ENCODE measurements at places on chromosomes 7 and 10.

GRCh38 chr10:108244443-108245228 is 1080.1 kb upstream of the SORCS1 start:
- DNase-seq: no peak

GRCh38 chr10:130021383-130021950 is 57.4 kb upstream of the EBF3 start:
- DNase-seq: no peak

DNA sequence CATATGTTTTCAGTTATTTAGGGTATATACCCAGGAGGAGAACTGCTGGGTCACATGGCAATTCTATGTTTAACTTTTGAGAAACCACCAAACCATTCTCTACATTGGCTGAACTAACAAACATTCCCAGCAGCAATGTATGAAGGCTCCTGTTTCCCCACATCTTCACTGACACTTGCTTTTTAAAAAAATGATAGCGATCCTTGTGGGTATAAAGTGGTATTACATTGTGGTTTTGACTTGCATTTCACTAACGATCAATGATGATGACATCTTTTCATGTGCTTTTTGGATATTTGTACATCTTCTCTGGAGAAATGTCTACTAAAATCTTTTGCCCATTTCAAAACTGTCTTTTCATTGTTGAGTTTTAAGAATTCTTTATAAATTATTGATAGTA is 51.2 kb upstream of the ANAPC16 start:
- no peak for DNase-seq

DNA sequence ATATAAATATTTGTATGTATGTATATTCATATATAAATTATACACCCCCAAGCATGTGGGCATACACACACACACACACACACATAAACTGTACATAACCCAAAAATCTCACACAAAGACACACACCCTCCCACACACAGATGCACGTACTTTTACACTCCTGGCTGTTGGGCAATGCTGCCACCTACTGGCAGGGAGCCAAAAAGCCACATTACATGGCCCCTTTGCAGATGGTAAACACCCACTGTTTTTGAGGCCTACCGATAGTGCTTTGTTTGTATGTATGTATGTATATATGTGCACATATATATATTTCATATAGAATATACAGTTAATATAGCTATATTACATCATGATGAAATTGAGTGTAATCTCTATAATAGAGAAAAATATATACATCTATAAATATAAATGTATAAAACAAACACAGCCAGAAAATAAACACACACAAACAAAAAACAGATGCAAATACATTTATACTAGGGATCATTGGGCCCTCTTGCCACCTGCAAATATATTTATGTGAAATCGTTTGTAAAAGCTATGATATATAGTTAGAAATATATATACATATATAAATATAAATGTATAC is 120.1 kb upstream of the ACBD5 start:
- DNase-seq: peak; percentile 75
